ENCODE measurements at places on chromosomes 3 and 15. TPM values are rescaled to one million over a fixed set of nuclear protein-coding genes. Genes with fewer than 3 reads are reported as not detected.

The LRRC34 gene
- 3.1 TPM for total RNA-seq

The CCDC191 gene
- 1.1 TPM for total RNA-seq

The POMGNT2 gene
- 6.6 TPM for total RNA-seq

The ZNF35 gene
- total RNA-seq: 12.5 TPM

The GP9 gene
- not detected for total RNA-seq

The ZPLD1 gene
- not detected for total RNA-seq

The CHST14 gene
- 5.9 TPM for total RNA-seq

The CCR2 gene
- not detected for total RNA-seq

The FAM43A gene
- total RNA-seq: 80.7 TPM

The MYL3 gene
- total RNA-seq: not detected

The CLEC3B gene
- total RNA-seq: 0.26 TPM

The MITF gene
- total RNA-seq: 5.7 TPM

The SMCO1 gene
- not detected for total RNA-seq

Measured in dermis microvascular lymphatic vessel endothelial cell (primary cell).